Aorta (tissue), 5 donors: ENCODE measurements at places on chromosomes 7 and 10. TPM values are rescaled to one million over a fixed set of nuclear protein-coding genes. Genes with fewer than 3 reads are reported as not detected.

CPA2 gene
- total RNA-seq = 1.0 TPM

DNA sequence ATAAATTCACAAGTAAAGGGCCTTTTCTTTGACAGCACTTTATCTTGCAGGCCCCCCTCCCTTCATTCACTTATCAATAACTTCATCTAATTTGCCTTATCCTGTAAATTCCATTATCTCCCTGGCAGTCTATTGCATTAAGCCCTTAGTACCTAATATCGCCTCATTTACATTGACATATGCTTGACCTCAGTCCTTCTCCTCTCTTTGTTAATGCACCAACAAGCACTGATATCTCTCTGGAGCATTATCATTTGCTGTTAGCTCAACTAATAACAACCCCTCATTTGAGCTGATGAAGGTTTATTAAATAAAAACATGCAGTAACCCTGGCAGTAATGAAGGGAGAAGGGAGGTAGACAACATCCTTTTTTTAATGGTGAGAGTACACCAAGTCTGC is 46.8 kb downstream of the EXOC4 start:
- H3K27ac ChIP-seq = no peak overlapping the region
- no peaks in the 10 kb centered on the region for H3K27me3 ChIP-seq
- H3K4me1 ChIP-seq = no peaks in the 10 kb centered on the region

DNA sequence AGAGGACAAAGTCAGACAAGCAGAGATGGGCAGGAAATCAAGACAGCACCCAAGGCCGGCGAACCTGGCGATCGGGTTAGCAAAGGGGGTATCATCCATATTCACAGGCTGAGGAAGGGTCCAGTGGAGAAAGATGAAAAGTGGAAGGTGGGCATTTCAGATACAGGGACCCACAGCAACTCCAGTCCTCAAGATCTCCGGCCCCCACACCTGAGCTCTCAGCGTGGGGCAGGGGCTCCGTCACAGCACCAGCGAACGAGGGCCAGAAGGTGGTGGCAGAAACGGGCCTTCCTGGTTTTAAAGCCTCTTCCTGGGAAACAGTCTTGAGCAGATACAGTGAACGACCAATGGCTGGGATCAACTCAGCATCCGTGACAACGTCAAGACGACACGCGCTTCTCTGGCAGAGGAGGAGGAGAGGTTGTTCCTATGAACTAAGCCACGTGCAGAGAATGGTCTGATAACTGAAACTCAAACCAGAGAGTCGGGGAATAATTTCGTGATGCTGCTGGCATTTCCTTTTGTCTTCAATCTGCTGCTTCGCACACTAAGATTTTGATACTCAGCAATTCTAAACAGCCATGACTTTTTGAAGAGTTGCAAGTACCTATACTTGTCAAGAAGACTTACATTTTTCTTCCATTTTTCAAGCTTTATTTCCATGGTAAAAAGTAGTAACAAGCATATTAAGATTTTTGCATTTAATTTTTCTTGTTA is 219.8 kb downstream of the ZMYND11 start:
- no peaks in the 10 kb centered on the region for H3K4me1 ChIP-seq
- no peak overlapping the region for H3K4me3 ChIP-seq
- no peak overlapping the region for H3K27ac ChIP-seq

CFTR gene
- total RNA-seq = 0.29 TPM

DNA sequence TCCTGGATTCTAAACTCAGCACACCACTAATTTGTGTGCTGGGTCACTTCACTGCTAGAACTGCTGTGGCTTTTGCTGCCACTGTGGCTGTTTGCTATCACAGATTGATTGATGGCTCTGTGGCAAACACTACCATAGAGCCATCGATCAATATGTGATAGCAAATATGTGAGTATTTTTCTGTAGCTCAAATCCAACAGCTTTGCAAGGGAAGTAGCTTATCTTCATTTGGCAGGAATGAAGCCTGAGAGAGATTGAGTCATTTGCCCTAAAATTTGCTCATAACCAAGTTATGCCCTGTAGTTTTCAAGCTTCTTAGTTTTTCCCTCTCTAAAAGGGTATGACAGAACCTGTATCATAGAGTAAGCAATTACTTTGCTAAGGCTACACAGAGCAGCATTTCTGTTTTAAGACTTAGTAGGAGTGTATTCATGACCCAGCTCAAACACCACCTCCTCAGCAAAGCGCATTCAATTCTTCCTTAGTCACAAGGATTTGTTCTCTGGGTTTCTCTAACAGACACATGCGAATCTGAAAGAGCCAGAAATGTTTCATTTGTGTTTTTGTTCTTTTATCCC is 43.1 kb downstream of the MINPP1 start:
- peaks cover 7% of the 10 kb centered on the region for H3K4me1 ChIP-seq
- H3K4me3 ChIP-seq = no peak overlapping the region
- DNase-seq = no peak
- H3K27me3 ChIP-seq = no peaks in the 10 kb centered on the region

DNA sequence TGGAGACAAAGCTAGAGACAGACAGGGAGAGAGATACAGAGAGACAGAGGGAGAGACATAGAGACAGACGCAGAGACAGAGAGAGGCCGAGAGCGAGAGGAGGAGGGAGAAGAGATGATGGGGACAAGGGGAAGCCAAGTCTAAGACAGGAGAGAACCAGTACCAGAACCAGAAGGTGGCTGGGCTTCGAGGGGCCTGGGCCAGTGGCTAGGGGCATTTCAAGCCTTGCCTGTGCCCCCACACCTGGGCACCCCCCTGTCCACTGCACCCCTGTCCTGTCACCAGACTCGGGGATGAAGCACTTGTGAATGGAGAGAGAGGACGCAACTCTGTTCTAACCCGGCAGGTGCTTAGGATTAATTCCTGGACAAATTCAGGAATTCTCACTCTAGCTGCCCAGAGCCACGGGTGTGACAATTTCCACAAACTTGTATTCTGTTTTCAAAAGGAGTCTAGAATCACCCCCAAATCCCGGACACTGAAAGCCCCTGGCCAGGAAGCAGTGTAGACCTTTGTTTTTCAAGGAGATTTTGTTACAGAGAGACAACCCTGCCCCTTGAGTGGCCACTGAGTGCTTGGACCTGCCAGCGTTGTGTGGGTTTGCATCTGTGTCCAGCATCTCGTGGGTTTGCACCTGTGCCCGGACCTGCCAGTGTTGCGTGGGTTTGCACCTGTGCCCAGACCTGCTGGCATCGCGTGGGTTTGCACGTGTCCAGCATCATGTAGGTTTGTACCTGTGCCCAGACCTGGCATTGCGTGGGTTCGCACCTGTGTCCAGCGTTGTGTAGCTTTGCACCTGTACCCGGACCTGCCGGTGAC is 157.3 kb downstream of the WDR37 start:
- H3K4me3 ChIP-seq = no peak overlapping the region
- no peaks in the 10 kb centered on the region for H3K4me1 ChIP-seq
- no peak overlapping the region for H3K27ac ChIP-seq
- H3K36me3 ChIP-seq = no peaks in the 10 kb centered on the region
- H3K27me3 ChIP-seq = no peaks in the 10 kb centered on the region

AKR1D1 gene
- not detected for total RNA-seq

DNA sequence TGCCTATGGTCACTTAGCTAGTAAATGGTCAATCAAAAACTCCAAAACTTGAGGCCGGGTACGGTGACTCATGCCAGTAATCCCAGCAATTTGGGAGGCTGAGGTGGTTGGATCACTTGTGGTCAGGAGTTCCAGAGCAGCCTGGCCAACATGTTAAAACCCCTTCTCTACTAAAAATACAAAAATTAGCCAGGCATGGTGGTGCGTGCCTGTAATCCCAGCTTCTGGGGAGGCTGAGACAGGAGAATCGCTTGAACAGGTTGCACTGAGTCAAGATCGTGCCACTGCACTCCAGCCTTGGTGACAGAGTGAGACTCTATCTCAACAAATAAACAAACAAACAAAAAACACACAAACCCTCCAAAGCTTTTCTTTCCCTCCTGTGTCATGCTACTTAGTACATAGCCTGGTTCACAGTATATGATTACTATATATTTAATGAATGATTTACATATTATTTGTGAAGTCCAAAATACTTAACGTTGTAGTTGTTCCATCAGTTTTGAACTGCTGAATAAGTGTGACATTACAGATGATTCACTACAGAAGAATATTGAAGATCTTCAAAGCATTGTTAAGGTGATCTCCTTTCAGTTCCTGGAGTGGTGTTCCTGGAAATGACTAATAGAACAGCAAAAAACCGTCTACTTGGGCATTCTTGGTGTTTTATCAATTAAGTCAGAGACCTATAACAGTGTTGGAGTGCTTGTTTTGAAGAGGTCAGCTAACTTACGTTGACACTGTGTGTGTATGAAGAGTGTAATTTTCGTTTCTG is 72.9 kb downstream of the ADK start:
- no peak overlapping the region for H3K4me3 ChIP-seq
- no peak for DNase-seq
- H3K36me3 ChIP-seq = no peaks in the 10 kb centered on the region
- no peak overlapping the region for H3K27ac ChIP-seq
- no peaks in the 10 kb centered on the region for H3K4me1 ChIP-seq
